ENCODE measurements at places on chromosomes 13 and 19.

- DNase-seq = no peak
- H3K4me1 ChIP-seq = peaks cover 3% of the 10 kb centered on the region
- no peak overlapping the region for H3K4me3 ChIP-seq
- no peaks in the 10 kb centered on the region for H3K36me3 ChIP-seq
- H3K27me3 ChIP-seq = no peaks in the 10 kb centered on the region
These were observed 55.0 kb upstream of the UBE2L5 start for GRCh38 chr13:30367296-30367695.

GRCh38 chr19:51593138-51593890, 22.2 kb downstream of the ZNF175 start:
- peaks cover 24% of the 10 kb centered on the region for H3K4me1 ChIP-seq
- H3K27ac ChIP-seq = peak overlapping the region; percentile 65
- DNase-seq = no peak
- no peaks in the 10 kb centered on the region for H3K27me3 ChIP-seq
- H3K36me3 ChIP-seq = no peaks in the 10 kb centered on the region

- no peaks in the 10 kb centered on the region for H3K4me1 ChIP-seq
- no peak overlapping the region for H3K4me3 ChIP-seq
- no peaks in the 10 kb centered on the region for H3K27me3 ChIP-seq
- H3K36me3 ChIP-seq = peaks cover 68% of the 10 kb centered on the region
These were observed 19.5 kb downstream of the ADGRE2 start for GRCh38 chr19:14758816-14759215.

GRCh38 chr13:99545979-99546378, 44.7 kb downstream of the TM9SF2 start:
- no peaks in the 10 kb centered on the region for H3K4me1 ChIP-seq
- H3K36me3 ChIP-seq = peaks cover 96% of the 10 kb centered on the region
- H3K4me3 ChIP-seq = no peak overlapping the region
- no peak for DNase-seq

DNA sequence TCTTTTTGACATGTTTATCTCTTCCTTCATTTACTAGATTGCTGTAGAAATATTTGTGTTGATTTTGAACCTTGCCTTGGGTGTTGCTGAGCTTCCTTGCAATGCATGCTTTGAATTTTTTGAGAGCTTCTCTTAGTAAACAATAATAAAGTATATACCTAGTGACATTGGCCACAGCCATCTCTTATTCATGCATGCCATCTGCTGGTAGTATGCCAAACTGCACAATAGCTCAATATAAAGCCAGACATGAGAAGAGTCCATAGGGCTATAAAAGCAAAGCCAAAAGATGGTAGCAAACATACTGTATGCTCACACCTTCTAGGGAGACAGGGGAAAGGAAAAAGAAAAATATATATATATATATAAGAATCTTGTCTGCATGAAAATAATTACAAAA, 18.9 kb upstream of the ZSCAN5A start:
- H3K4me3 ChIP-seq = no peak overlapping the region
- no peaks in the 10 kb centered on the region for H3K4me1 ChIP-seq
- DNase-seq = no peak
- H3K36me3 ChIP-seq = no peaks in the 10 kb centered on the region
